Adipocyte (in vitro differentiated cells): ENCODE measurements at places on chromosomes 3 and 15.
A peak's percentile ranks its signal among the peaks of the same experiment; 100 is the strongest.

- peak; percentile 68 for DNase-seq
These were observed 55.7 kb downstream of the PCCB start for GRCh38 chr3:136305879-136306278.

DNA sequence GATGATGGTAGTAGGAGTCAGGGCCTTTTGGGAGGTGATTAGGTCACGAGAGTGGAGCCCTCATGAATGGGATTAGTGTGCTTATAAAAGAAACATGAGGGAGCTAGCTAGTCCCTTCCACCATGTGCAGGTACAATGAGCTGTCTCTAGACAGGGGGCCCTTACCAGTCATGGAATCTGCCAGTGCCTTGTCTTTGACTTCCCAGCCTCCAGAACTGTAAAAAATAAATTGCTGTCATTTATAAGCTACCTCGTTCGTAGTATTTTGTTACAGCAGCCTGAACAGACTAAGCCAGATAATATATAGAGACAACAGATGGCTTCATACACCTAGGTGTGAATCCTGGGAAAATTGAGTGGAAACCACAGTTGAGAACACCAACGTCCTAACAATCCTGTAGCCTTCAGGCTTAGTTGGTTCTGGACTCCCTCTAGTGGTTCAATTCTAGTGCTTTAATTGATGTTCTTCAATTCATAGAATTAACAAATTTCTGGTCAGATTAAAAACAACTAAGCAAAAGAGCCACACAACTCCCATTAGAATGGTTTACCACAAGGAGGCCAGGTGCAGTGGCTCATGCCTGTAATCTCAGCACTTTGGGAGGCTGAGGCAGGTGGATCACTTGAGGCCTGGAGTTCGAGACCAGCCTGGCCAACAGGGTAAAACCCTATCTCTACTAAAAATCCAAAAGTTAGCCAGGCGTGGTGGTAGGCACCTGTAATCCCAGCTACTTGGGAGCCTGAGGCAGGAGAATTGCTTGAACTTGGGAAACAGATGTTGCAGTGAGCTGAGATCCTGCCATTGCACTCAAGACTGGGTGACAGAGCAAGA is 21.3 kb upstream of the GATM start:
- DNase-seq: peak; percentile 89

- no peak for DNase-seq
These were observed 28.6 kb upstream of the MINAR1 start for GRCh38 chr15:79403501-79403900.

DNA sequence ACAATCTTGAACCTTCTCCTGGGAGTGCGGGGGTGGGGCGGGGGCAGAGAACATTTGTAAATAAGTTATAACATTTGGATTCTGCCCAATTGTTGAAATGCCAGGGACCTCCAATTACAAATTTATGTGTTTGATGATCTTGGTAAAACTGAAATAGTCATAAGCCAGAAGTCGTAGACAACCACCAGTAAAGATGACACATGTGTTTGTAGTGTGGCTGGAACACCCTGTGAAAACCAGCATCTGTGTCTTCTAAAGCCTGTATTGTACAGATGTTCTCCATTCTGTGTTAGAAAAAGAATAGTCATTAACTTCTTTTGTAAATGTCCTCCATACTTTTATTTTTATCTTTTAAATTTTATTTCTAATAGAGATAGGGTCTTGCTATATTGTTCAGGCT is 61.8 kb downstream of the ARIH1 start:
- DNase-seq: no peak

- DNase-seq: no peak
These were observed 93.8 kb downstream of the SLCO3A1 start for GRCh38 chr15:91947293-91947679.

DNA sequence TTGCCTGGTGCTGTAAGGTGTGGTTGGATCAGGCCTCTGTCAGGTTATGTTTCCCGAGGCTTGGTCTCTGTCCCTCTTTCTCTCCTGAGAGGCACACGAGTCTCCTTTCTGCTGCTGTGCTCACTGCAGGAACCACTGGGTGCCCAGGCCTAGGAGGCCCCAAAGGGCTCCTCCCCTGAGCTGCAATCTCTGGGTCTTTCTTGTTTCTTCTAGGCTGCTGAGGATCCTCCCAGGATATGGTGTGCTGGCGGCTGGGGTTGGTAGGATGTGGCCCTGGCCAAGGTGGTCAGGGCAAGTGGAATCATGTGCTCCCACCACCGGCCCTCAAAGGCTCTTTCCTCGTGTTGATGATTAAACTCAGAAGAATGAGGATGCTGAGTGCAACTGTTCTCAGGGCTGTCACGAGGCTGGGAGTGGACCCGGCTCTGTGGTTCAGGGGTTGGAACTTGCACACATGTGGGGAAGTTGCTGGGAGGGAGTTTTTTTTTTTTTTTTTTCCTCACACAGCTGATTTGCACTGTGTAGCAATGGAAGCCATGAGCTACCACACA is 43.6 kb upstream of the CTSH start:
- peak; percentile 94 for DNase-seq

GRCh38 chr3:57983734-57984518 is 24.3 kb upstream of the FLNB start:
- DNase-seq: peak; percentile 77

DNA sequence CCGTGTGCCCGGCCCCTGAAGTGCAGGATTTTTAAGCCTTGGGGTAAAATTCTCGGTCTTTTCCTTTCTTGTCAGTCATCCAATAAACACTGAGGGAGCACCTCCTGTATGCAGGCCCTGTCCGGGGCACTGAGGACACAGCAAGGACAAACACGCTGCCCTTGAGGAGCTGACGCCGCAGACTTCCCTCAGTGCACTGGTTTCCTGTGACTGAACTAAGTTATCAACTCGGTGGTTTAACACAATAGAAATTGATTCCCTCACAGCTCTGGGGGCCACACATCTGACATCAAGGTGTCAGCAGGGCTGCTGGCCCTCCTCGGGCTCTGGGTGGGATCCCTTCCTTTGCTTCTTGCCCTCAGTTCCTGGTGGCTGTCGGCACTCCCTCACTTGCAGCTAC is 65.1 kb downstream of the ZNF445 start:
- no peak for DNase-seq

DNA sequence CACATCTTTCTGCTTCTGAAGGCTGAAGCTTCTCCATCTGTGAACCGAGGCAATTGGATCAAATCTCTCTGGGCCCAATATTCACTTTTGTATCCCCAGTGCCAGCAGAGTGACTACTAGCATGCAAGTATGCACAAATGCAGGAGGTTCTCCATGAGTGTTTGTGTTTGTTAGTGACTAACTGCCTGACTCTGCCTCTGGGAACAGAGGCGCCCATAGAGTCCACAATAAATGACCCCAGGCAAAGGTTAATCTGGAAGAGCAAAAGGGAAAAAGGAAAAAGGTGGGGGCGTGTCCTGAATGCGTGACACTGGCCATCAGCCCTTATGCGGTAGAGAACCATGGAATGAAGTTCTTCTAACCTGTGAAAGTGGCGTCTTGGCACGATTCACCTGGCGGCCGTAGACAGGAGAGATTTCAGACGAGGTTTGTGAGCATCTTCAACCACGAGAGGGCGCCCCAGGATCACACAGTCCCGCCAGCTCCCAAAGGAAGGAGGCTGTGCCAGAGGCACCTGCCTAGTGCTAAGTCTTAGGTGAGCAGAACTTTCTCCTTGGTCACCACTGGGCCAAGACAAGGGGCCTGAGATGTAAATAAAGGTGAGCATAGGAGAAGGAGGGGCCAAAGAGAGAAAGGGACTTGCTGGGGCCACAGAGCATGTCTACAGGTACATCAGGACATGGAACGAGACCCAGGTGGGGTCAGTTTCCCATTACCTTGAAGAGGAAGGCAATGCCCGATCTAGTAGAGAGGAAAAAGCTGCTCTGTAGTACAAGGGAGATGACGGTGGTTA is 44.2 kb downstream of the RBPMS2 start:
- DNase-seq: peak; percentile 90

GRCh38 chr3:53092216-53092615 is 38.0 kb downstream of the RFT1 start:
- DNase-seq: no peak

DNA sequence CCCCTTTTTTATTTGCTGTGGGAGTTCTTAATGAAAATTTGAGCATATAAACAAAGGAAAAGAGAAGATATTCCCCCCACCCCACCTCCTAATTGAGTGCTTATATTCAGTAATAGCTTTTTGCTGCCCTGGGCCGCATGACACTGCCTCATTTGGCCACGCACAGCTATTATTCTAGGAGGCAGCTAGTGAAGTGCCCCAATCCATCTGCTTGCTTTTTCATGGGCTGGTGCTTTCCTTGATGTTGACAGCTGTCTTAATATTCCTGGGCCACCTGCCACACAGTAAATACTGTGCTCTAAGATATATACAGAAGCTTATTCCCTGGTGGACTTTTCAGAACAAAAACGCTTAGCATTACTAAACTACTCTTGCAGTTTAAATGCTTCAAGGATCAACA is 3.8 kb upstream of the CRYBG3 start:
- DNase-seq: no peak

- DNase-seq: no peak
These were observed 35.9 kb upstream of the DUSP7 start for GRCh38 chr3:52092271-52092660.

DNA sequence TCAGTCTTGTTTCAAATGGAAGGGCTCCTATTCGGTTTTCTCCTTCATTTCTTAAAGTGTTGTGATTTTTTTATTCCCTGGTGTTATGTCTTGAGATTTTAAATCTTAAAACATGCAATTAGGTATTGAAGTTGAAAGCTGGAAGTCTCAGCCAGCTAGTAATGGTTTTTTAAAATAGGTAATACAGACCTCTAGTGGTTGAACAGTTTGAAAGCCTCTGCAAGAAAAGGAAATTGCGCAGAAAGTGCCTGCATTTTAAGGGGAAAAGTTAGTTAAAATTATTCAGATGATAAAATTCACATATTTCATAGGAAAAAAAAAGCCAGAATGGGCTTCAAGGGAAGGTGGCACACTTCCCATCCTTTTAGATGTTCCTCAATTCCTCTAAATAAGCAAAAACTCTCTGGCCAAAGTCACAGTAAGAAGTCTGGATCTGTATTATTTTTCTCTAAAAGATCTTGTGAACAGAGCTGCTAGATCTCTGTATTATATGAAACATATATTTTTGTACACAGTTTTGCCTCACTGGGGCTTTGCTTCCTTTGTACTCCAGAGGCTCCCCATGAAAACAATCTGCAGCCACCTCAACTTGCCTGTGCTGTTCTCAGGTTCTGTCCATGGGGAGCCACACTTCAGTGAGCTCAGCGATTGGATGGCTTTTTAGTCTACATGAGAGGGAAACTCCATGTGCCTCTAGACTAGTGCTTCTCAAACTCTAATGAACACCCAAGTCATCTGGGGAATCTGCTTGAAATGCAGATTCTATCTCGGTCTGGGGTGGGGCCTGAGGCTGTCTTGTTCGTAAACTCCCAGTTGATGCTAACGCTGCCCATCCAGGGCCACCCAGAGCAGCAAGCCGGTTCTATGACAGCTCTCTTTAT is 21.5 kb downstream of the AGTR1 start:
- DNase-seq: peak; percentile 64

DNA sequence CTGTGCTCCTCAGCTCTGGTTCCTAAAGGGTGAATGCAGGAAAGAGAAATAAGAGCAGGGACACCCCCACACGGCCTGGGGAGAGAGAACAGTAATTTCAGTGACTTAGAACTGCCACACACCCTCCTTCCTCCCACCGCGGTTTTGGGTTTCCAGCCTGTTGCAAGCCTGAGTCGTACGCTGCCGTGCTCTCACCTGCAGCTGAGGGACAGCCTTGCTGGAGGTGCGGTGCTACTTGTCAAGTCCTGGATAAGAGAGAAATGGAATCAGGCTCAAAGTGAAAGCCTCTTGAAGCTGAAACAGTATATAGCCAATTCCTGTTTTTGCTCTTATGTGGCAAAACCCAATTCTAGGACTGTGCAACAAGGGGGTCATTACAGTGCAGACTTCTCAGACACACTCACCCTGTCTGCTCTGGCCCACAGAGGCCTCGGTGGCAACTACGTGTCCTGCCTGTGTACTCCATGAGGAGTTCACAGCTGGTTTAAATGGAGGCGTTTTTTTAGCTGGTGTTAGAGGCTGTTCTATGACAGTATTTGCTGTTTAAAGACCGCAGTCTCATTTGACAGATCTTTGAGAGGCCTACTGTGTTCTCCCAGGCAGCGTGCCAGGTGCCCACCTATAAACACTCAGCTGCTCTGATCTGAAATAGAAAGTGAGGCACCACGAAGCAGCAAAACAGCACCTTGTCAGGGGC is 42.9 kb downstream of the TBC1D2B start:
- DNase-seq: no peak
